B cell (primary cell): ENCODE measurements at places on chromosomes 3 and 15.

DNA sequence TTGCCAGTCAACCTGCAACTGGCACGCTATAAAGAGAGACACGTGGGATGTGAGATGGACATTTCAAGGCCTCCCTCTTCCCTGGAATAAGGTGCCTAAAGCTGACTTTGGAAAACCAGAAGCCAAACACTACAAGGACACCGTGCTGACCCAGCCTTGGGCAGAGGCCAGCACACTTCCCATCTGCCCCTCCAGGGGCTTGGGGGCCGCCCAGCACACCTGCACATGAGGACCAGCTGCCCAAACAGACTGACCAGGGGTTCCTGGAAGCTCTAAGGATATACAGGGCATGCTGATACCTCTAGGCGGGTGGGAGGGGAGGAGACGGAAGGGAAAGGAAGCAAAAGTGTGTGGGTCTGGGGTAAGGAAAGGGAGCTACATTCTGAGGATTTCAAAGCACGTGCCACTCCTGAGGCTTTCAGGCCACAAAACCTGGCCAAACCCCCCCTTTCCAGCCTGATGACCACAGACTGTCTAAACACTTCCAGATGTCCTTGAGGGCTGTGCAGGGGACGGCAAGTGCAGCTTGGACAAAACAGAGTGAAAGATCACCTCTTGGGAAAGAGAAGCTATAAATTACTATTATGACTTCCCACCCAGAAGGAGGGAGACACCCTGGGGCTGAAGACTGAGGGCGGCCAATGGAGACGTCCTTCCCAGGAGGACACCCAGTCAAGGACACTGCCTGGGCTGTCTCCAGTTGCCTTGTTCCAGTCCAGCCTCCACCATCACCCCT lies 57.9 kb downstream of the ADCY5 start:
- DNase-seq, result no peak

DNA sequence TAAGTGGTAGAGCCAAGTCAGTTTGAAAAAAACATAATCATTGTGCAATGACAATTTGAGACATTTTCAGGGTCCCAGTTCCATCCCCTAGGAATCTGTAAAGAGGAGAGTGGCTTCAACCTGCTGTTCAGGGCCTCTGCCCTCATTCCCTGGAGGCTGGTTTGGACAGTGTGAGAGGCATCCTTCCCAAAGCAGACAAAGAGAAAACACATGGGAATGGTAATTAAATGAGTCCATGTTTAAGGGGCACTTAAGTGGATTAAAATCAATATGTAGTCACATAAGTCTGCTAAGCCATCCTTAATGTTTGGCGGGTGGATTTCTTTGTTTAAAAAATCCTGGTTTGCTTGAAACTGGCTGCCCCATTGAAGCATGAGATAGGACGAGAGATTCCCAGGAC lies 146.3 kb upstream of the CTDSPL start:
- DNase-seq, result no peak

- DNase-seq, result no peak
Observed at GRCh38 chr3:26102376-26102775, 312.5 kb downstream of the OXSM start.

DNA sequence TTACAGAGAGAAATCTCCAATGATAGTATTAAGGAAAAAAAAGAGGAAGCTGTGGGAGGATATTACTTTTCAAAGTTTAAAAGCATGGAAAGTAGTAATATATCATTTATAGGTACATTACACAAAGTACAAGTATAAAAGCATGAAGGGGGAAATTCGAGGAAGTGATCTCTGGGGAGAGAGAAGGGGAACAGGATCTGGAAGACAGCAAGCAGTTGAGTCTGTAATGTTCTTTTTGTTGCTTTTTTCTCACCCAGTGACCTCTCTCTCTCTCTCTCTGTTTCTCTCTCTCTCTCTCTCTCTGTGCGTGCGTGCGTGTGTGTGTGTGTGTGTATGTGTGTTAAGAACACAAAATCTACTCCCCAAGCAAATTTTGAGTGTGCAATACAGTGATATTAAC lies 10.2 kb downstream of the C3orf20 start:
- no peak for DNase-seq

GRCh38 chr3:110293660-110294059 lies 778.0 kb upstream of the NECTIN3 start:
- no peak for DNase-seq

- DNase-seq, result no peak
Observed at GRCh38 chr3:162134571-162134970, 638.0 kb downstream of the OTOL1 start.
